Activated naive CD4-positive, alpha-beta T cell treated with Interleukin-2 at 50 U/mL for 16 hours (primary cell): ENCODE measurements at places on chromosomes 1 and 21.
A peak's percentile ranks its signal among the peaks of the same experiment; 100 is the strongest.

DNA sequence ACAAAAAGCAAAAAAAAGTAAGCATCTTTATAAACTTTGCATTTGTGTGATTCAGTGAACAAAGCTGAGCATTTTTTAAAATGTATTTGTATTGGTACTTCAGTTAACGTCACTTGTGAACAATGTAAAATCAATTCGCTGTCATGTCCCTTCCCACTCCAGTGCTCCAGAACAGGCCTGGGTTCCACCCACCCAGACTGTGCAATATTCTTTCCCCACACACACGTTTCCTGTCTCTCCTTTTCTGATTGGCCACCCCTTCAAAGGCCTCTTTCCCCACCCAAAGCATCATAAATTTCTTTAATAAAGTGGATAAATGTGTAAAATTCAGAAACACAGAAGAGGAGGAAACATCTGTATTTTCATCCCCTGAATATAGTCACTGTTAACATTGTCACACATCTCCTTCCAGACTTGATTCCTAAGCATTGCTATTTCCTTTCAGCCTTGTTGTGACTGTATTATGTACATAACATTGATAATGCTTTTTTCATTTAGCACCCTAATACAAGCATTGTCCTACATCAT is 12.0 kb downstream of the CLEC20A start:
- no peak for DNase-seq

- no peak for DNase-seq
Observed at GRCh38 chr21:43277481-43278351, 108.9 kb downstream of the CRYAA start.

DNA sequence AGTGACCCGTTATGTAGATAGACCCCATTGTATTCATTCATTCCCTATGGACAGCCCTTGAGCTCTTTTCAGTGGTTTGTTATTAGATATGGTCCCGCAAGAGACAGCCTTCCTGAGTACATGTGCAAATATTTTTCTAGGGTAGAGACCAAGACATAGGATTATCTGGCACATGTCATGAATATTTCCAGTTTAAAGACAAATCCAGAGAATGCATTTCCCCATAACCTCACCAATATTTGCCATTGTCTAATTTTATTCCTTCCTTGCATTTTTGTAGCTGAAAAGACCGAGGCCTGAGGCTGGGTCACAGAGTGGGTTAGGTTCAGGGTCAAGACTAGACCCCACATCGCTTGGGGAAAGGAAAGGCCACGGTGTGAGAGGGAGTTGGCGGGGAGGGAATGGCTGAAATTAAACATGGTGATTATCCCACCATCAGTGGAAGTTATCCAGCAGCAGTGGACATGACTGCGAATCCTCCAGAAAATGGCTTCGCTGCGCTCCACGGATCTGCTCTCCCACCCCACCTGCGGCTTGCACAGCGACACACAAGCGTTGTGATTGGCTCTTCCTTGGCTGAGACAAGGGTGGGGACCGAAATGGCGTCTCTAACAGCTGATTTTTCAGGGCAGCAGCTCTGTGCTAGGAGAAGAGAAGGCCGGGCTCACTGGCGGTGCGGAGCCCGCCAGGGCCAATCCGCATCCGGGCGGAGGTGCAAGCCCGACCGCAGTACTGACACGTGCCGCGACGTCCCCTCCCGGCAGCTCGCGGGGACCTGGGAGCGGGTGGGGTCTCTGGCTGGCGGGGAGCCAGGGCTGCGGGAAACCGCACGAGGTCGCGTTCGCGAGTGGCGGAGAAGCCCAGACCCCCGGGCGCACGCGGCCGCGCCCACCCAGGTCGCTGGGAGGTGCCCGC is 16.1 kb upstream of the STMN1 start:
- peak; percentile 45 for DNase-seq

- DNase-seq, result no peak
Observed at GRCh38 chr1:217027403-217028080, 304.3 kb upstream of the ESRRG start.

DNA sequence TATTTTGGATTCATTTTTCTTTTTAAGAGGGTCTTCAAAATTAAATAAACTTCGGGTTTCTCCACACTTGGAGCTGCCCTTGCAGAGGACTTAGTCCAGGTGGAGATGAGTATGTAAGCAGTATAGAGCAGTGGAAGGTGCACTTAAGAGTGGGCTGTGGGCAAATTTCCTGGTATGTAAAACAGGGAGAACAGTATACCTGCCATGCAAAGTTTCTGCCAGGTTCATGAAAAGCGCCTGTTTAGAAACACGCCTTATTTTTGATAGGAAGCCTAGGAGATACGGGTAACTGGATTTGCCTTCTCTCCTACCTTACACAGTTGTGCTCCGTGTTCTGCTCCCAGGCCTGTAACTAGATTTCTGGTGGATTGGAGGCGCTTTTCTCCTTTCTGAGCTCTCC is 1.2 kb downstream of the KDM4A start:
- DNase-seq, result no peak

- DNase-seq, result no peak
Observed at GRCh38 chr1:119188926-119189325, 48.5 kb upstream of the WARS2 start.

- DNase-seq, result no peak
Observed at GRCh38 chr1:202742496-202742895, 32.2 kb upstream of the SYT2 start.

GRCh38 chr1:162329826-162330225 is 46.8 kb downstream of the SPATA46 start:
- DNase-seq, result no peak

GRCh38 chr1:242011894-242012660 is 13.2 kb upstream of the MAP1LC3C start:
- DNase-seq, result no peak

DNA sequence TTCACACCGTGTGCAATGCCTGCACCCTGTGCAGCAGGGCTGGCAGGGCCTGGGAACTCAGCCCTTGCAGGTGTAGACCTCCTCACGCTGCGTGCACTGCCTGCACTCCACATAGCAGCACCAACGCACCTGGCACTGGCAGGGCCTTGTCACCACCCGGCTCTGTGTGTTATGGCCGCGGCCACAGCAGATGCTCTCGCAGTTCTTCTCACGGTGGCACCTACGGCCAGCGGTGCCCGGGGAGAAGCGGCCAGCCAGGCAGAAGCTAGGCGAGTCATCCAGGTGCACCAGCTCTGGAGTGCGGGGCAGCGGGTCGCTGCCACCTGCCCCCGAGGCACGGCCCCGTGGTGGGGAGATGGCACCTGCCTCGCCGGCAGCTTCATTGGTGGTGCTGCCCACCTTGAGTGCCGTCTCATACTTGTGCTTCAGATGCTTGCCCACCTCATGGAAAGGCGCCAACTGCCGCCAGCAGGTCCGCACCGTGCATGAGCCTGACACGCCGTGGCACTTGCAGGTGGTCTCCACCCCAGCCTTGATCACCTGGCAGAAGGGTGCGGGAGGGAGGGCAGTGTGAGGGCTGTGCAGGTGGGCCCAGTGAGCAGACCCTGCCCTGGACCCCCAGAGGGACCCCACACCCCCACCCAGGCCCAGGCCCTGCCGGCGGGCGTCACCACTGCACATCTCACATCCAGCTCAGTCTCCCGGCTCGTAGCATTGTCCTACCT is 26.1 kb downstream of the WNT9A start:
- no peak for DNase-seq

DNA sequence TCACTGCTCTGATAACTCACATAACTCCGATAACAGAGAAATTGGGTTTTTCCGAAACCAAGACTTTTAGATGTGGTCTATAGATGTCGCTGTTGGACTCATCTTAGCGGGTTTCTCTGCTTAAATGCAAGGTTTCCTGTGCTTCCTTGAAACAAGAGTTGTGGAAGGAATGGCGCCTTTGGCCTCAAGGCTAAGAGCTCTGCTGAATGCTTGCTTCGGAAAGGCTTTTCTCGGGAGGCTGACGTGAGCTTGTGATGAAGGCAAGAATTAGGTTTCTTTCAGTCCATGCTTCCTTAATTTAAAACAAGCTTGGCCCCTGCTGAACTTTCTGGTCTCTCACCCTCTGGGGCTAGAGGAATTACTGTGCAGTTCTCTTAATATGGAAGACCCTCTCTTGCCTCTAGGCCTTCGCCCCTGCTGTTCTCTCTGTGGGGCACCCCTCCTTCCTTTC is 113.5 kb downstream of the MAP3K21 start:
- DNase-seq, result no peak

GRCh38 chr1:65524931-65525265 is 104.4 kb downstream of the LEPR start:
- DNase-seq, result no peak

GRCh38 chr1:30606166-30606565 is 117.2 kb downstream of the MATN1 start:
- DNase-seq, result no peak

- DNase-seq, result no peak
Observed at GRCh38 chr1:2271211-2271721, 43.1 kb downstream of the SKI start.

DNA sequence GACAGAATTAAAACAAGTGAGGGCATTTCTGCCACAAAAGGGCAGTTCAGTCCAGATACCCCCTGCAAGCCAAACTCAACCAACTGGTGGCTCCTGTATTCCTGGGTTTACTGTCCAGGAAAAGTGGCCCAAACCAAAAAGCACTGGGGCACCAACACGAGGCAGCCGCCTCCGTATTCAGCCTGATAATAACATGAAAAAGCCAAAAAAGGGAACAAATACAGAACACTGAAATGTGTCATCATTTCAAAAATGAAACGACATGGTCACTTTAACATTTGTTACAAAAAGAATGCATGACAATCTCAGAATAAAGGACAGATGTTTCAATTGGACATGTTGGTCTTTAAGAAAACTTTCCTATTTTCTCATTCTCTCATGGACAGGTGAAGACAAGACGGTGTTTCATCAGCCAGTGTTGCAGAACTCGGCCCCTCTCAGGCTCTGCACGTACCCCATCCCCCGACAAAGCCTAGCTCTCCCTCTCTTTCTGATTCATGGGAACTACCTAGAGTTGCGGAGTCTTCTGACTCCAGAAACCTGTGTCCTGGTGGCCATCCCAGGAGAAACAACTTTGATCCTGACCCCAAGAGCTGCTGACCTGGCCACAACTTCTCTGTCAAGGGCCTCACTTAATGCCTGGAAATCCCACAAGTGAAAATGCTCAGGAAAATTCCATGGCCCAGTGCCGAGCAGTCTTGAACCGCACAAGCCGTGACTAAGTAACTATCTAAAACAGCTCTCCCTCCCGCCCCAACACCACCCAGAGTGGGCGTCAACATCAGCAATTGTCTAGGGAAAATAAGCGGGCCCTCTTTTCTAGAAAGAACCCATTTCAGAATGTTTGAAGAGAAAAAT is 27.1 kb downstream of the ZBTB17 start:
- no peak for DNase-seq
